ENCODE measurements at places on chromosomes 1 and 21.
A peak's percentile ranks its signal among the peaks of the same experiment; 100 is the strongest.

GRCh38 chr1:153261281-153262069 lies 2.0 kb downstream of the LORICRIN start:
- DNase-seq = no peak

- no peak for DNase-seq
Measured at GRCh38 chr1:30817077-30817438, 59.5 kb upstream of the LAPTM5 start.

GRCh38 chr1:93531193-93531592 lies 83.3 kb downstream of the FNBP1L start:
- DNase-seq = no peak

DNA sequence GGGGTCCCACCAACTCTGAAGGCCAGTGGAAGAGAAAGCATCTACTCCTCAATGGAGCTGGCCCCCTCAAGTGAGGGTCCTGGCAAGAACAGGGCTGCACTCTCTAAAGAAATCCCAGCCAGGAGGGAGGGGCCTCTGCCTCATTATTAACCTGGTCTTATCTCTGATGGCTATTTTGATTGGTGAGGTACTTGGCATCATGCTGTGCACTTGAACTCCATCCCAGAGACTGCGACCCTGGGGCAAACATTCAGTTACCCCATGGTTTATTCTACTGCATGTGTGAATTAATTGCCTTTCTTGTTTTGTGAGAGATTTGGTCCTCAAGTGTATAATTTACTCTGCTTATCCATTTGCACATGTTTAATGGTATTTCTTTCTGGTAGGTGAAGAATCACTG lies 55.0 kb upstream of the ETV3 start:
- DNase-seq = no peak

- DNase-seq = peak; percentile 69
Measured at GRCh38 chr21:36422279-36423098, 37.3 kb downstream of the CHAF1B start.

- DNase-seq = no peak
Measured at GRCh38 chr1:87539147-87539546, 210.5 kb downstream of the LMO4 start.

DNA sequence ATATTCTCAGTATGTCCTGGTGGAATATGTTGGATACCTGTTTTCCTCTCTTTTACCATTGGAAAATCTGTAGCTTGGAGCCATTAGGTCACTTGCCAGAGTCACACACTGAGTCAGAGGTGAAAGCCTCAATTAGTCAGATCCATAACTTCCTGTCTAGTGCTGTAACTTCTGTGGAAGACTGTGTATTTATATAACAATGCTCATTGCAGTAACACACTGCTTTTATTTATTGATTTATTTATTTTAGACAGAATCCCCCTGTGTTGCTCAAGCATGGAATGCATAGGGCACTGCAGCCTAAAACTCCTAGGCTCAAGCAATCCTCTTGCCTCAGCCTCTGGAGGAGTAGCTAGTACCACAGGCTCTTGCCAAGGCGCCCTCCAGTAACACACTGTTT lies 1.3 kb upstream of the DOCK7 start:
- no peak for DNase-seq

Measured in HTR-8/SVneo (cell line).